Vagina (tissue), 2 donors: ENCODE measurements at places on chromosomes 7 and 10.

DNA sequence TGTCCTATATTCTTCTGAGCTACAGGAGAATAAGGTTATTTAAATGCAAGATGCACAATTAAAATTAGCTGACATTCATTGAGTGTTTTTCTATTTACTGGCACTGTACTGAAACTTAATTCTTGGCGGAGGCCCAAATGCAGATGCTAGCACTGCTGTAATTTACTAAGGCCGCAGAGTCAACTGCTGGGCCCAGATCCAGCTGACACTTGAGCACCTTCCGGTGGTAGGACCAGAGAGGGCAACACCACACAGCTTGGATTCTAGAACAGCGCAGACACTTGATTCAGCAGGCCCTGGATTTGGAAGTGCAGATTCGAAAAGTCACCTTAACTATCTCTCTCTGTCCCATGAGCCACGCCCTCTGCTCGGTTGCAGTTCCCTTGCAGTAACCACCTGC lies 228.6 kb upstream of the TMEM72 start:
- H3K27ac ChIP-seq = no peak overlapping the region
- H3K36me3 ChIP-seq = no peaks in the 10 kb centered on the region
- no peak for DNase-seq
- H3K4me3 ChIP-seq = no peak overlapping the region
- no peaks in the 10 kb centered on the region for H3K27me3 ChIP-seq
- no peaks in the 10 kb centered on the region for H3K4me1 ChIP-seq

DNA sequence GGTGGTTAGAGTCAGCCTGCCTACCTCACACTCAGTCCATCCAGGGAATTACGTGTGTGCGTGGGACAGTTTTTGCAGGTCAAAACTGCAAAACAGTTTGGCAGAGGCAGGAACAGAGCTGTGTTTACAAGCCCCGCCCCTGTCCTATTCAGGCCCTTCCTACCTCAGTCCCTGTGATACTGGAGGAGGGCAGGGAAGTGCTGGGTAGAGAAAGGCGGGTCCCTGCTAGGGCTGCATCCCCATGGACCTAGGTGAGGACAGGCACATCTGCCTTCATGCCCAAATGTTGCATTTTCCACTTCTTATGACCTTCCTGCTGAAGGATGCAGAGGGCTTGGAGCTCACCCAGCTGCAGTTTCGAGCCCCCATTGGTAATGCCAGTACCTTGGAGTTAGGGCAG lies 25.1 kb downstream of the SBDS start:
- no peak overlapping the region for H3K4me3 ChIP-seq
- no peak overlapping the region for H3K27ac ChIP-seq
- H3K36me3 ChIP-seq = no peaks in the 10 kb centered on the region
- H3K27me3 ChIP-seq = no peaks in the 10 kb centered on the region
- DNase-seq = no peak

DNA sequence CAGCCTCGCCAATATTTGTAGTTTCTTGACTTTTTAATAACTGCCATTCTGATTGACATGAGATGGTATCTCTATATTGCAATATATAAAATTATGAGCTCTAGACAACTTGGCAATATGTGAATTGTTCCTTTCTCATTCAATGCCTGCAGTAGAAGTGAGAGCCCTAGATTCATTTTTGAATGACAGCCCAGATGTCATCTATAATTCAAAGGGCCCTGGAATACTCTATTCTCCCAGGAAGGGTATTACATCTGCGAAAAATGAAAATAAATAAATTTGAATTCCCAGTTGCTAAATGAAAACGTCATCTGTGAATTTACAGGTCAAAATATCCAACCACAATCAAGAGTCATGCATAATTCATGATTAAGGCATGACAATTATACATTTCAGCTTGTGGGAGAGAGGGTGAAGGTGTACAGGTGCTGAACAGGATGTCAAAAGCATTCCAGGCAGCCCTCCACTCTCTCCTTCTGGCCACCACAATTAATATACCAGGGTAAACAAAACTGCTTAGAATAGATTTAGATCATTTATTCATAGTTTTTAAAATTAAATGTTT lies 1147.3 kb downstream of the XPNPEP1 start:
- H3K36me3 ChIP-seq = no peaks in the 10 kb centered on the region
- no peak for DNase-seq
- no peaks in the 10 kb centered on the region for H3K4me1 ChIP-seq
- H3K27ac ChIP-seq = no peak overlapping the region
- H3K4me3 ChIP-seq = no peak overlapping the region

GRCh38 chr10:129716211-129716681 lies 247.8 kb downstream of the EBF3 start:
- no peaks in the 10 kb centered on the region for H3K4me1 ChIP-seq
- no peak overlapping the region for H3K27ac ChIP-seq
- DNase-seq = no peak
- H3K36me3 ChIP-seq = no peaks in the 10 kb centered on the region
- H3K27me3 ChIP-seq = no peaks in the 10 kb centered on the region
